ENCODE measurements at places on chromosomes 1 and 21.

DNA sequence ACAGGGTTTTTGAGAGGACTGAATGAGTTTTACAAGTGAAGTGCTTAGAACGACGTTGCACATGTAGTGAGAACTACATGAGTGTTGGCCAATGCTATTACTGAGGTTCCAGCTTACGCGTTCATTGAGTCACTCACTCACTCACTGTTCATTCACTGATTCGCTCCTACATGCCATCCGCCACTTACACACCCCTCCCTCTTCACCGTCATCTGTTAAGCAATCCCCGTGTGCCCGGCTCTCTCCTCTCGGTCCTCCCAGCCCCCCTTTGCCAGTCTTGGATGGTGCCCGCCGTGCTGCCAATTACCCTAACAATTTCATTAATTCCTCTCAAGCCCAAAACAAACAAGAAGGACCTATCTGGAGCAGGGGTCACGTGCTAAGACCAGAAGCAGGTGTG lies 27.3 kb upstream of the EPHA2 start:
- DNase-seq = no peak

DNA sequence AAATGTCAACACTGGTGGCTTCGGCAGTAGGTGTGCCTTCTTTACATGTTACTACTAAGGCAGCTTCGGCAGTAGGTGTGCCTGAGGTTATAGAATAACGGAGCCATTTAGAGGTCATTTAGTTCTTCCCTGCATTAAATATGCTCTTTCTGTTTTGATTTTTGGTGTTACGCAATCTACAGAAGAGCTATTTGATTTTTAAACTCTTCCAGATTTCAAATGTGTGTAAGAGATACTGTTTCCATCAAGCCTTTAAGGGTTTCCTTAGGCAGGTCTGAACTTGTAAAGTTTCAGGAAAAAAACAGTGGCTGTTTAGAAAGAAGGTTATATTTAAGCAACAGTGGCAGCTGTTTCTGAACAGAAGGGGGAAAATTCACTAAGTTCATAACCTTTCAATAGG lies 54.8 kb downstream of the PIK3R3 start:
- no peak for DNase-seq

- no peak for DNase-seq
Observed at GRCh38 chr1:44086692-44087474, 31.7 kb upstream of the KLF17 start.

- DNase-seq = no peak
Observed at GRCh38 chr1:44067266-44068250, 36.3 kb upstream of the SLC6A9 start.

GRCh38 chr1:185935360-185935759 lies 201.2 kb downstream of the HMCN1 start:
- DNase-seq = no peak

- DNase-seq = no peak
Observed at GRCh38 chr1:235098547-235098946, 30.1 kb downstream of the TOMM20 start.

DNA sequence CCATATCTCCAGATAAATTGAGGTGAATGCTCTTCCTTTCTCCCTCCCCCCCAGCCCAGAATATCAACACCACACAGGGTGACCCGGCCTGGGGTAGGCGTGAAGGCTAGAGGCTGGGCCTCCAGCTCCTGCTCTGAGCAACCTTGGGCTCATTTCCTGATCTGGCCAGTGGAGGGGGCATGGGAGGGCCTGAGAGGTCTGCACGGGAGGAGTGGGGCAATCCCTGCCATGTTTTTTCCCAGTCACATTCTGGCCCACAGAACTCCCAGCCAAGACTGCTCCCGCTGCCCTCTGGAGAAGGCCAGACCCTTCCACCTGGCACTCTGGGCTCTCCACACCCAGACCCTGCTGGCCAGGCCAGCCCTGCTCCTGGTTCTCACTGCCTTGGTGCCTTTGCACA lies 3.9 kb downstream of the CLDN19 start:
- no peak for DNase-seq

GRCh38 chr1:84869720-84870119 lies 23.3 kb downstream of the LPAR3 start:
- no peak for DNase-seq

GRCh38 chr1:207823880-207824566 lies 72.2 kb downstream of the CD46 start:
- DNase-seq = no peak

DNA sequence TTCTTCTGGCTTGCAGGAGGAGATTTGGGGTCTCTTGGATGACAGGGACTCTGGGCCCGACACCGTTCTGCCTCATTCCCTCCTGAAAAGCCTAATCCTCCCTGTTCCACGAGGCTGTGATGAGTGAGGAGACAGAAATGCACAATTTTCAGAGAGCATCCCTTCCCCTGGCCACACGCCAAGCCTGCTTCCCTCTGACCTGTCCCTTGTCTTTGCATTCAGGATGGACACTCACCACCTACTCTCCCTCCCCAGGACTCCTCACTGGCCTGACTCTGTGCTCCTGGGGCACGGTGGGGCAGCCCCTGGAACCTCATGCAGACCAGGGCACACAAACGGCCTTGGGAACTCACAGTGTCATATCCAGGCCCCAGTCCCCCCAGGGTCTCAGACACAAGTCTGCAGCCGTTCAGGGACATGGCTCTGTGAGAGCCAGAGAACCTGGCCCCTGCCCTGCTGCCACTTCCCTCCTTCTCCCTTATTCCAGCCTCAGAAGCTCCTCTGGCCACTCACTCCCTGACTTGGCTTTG lies 3.5 kb upstream of the PRAMEF12 start:
- DNase-seq = no peak

DNA sequence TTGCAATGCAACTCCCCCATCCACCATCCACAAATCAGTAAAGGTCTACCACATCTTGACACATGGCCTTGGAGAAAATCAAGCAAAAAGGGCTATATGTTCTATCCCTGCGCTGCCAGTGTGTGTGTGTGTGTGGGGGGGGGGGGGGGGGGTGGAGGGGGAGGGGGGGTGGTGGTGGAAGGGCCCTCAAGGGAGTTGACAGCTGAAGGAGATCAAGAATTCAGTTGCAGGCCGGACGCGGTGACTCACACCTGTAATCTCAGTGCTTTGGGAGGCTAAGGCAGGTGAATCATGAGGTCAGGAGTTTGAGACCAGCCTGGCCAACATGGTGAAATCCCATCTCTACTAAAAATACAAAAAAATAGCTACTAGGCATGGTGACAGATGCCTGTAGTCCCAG lies 37.6 kb upstream of the CLIC4 start:
- DNase-seq = no peak

DNA sequence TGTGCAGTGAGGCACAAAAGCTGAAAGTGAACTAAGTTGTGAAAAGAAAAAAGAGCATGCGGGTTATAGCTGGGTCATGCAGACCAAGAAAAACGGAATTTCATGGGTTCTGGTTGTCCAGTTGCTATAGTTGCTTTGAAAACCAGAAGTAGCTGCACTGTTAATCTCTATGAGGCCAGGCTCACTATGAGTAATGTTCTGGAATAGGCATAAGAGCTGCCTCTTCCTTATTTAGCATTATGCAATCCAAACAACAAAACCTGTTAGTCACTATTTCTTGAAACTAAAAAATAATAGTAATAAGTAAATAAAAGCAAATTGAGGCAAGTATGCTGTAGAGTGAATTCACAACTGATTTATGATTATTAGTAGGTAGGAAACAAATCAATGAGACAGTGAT lies 1383.7 kb downstream of the MRPL39 start:
- no peak for DNase-seq

DNA sequence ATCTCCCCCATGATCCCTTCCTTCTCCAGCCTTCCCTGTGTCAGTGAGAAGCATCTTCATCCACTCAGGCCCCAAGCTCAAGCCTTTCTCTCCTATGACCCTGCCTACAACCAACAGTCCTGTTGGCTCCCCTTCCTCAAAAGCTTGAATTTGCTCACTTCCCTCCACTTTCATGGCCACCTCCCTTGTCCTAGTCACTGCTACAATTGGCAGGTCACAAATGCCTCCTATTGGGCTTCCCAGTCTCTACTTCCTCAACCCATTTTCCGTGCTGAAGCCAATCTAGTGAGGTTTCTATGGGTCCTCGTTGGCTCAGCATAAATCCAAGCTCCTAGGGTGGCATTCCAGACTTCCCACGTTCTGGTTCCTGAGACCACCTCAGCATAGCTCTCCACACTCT lies 40.2 kb upstream of the SLC6A9 start:
- DNase-seq = no peak

- no peak for DNase-seq
Observed at GRCh38 chr1:3819771-3820200, 23.5 kb upstream of the LRRC47 start.

DNA sequence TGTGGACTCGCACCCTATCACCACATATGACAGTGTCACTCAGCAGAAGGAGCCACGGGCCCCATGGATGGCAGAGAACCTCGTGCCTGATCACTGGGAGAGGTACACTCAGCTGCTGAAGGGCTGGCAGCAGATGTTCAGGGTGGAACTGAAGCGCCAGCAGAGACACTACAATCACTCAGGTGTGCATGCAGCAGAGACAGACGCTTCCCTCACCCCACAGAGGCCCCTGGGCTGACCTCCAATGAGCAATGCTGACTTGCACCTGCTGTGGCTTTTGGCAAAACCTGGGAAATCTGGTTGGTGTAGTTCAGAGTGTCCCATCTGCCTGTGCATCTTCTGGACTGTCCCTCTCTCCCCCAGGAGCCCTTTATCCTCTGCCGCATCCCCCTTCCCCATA lies 51.9 kb downstream of the KIAA1614 start:
- no peak for DNase-seq

DNA sequence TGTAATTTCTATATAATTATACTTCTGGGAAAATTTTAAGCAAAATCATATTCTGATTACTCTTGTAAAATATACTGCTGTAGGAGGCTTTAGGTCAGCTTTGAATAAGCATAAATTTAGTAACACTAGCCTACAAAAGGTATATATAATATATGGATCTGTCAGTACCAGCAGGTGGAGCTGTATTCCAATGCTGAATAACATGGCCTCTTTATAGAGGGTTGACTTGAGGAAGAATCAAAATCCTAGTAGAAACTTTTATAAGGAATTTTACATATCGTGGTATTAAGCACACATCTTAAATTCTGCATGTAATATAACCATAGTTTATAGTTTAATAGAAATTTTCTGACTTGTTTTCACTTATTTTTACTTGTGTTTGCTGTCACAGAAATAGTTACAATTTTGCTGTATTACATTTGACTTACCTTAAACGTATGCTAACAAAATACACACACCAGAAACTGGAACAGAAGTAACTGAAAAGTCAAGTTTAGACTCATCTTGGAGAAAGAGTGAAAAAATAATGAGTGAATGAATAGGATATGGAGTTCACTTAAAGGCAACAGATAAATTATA lies 79.3 kb downstream of the HMCN1 start:
- DNase-seq = no peak

GRCh38 chr1:199020904-199021303 lies 382.1 kb downstream of the PTPRC start:
- no peak for DNase-seq

- no peak for DNase-seq
Observed at GRCh38 chr1:36869054-36869453, 165.3 kb downstream of the GRIK3 start.

DNA sequence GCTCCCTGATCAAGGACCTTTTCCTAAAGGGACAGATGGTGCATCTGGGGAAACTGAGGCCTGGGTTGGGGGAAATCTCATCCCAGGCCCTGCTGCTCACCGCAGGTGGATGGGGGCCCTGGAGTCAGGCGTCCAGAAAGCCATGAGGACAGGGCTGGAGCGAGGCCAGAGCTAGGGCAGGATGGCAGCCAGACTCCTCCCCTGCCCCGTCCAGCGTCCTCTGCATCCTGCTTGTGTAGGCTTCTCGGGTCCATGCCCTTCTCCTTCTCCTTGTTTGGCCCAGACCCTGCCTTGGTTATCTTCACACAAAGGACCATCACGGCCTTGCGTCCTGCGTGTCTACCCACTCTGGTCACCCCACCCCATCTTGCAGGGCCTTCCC lies 43.0 kb downstream of the TRIM11 start:
- no peak for DNase-seq

DNA sequence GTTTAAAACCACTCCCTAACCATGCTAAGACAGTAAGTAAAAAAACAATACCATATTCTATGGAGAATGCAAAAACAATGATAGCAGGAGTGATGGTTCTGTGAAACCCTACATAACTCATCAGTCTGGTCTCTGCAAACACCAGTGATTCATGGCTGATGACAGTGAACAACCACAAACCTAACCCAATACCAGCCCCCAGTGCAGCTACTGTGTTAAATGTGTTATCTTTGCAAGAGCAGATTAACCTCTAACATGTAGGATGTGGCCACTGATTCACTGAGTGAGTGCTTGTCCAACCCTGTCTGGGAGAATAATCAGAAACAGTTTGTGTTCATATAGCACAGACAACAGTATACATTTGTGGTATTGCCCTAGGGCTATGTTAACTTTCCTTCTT lies 100.2 kb upstream of the COG2 start:
- peak; percentile 6 for DNase-seq

GRCh38 chr1:218573925-218574324 lies 228.8 kb downstream of the TGFB2 start:
- DNase-seq = no peak

- no peak for DNase-seq
Observed at GRCh38 chr1:81703391-81703755, 97.4 kb upstream of the ADGRL2 start.

GRCh38 chr1:186409091-186409490 lies 33.5 kb downstream of the ODR4 start:
- DNase-seq = no peak

GRCh38 chr1:161238039-161238473 lies at the start of gene NR1I3:
Gene NR1I3, minus strand, starts transcription at chr1:161238203. Its CDS starts 1,638 bp downstream, at chr1:161236565.
- no peak for DNase-seq

DNA sequence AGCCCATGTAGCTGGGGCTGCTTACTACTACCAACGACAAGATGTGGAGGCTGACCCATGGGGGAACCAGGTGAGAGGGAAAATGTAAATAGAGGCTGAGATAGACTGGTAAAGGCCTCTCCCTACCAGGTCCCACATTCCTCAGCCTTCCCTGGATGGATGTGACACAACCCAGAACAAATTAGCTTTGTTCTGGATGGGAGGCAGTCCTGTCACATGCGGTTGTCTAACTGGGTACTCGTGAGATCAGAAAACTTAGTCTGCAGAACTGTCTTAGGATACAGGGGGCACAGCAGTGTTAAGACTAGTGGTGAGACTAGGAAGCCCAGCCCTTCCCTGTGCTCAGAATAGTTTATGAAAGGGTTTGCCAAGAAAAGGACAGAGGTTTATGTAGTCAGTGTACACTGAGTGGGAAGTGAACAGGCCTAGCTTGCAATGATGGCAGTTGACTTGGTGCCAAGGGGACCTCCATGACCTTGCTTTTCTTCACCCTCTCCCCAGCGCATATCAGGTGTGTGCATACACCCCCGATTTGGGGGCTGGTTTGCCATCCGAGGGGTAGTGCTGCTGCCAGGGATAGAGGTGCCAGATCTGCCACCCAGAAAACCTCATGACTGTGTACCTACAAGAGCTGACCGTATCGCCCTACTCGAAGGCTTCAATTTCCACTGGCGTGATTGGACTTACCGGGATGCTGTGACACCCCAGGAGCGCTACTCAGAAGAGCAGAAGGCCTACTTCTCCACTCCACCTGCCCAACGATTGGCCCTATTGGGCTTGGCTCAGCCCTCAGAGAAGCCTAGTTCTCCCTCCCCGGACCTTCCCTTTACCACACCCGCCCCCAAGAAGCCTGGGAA lies 8.4 kb downstream of the MMACHC start:
- DNase-seq = no peak

GRCh38 chr1:48947761-48948537 lies 171.3 kb upstream of the BEND5 start:
- no peak for DNase-seq

All from stimulated activated CD8-positive, alpha-beta memory T cell treated with anti-CD3 and anti-CD28 coated beads, Interleukin-7, amount 100 ng/mL, for 48 hours (primary cell).